ENCODE measurements at places on chromosomes 1 and 21. TPM values are rescaled to one million over a fixed set of nuclear protein-coding genes. Genes with fewer than 3 reads are reported as not detected.

DNA sequence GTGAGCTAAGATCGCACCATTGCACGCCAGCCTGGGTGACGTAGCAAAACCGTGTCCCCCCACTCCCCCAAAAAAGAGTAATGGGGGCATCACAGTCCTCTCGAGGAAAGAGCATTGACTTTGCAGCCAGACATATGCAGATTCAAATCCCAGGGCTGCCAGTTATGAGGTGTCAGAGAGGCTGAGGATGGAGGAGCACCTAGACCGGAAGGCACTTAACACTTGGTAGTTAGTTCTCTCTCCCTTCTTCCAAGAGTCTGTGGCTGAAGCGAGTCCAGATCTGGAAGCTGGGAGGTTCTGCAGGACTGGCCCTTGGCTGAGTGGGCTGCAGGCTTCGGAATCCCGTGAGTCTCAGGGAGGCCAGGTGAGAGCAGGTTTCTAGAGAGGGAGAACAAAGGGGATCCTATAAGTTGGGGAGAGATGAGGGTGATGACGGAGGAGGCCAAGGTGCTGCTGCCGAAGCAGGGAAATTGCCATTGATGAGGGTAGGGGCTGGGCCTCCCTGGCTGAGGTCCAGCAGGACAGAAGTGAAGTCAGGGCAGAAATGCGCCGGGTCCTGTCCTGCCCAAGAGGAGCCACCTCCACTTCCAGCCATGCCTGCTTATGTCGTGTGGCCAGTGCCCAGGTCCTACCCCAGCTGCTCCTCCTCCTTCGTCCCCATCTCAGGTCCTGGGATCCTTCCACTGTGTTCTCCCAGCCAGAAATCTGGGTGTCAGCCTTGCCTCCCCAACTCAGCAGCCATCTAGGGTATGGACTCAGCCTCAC is 13.3 kb upstream of the SPOCD1 start:
- DNase-seq = no peak

DNA sequence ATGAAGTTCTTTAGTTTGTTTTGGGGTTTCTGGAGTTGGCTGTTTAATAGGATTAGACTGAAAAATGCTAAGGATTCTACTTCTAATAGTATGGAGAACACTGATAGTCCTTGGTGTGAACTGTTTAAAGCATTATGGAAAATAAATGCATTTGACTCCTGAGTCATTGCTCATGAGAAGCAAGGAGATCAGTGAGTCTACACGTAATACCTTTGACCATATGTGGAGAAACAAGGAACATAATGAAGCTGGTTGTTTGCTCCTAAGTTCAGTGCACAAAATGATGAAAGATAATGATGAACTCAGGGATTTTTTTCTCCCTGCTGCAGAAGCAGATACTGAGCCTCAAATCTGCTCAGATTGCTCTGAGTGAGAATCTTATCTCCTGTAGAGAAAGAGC is 158.9 kb upstream of the COL11A1 start:
- no peak for DNase-seq

GRCh38 chr1:13813398-13814012 is 113.5 kb downstream of the PRDM2 start:
- DNase-seq = no peak

GRCh38 chr1:211551638-211552460 is 27.1 kb downstream of the SLC30A1 start:
- no peak for DNase-seq

DNA sequence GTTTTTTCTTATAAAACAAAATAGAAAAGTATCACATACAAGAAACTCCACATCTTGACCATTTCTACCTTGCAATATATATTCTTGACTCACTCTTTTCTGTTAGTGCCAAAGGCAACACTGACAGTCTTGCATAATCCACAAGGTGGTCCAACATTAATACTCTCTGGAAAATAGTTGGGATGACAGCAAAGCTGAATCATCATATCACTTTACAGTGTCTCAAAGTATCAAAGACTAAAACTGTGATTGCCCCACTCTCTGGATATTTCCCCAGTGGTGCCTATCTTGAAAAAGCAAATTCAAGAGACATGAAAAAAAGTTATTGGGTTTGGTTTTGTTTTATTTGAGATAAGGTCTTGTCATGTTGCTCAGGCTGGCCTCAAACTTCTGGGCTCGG is 14.6 kb upstream of the TGFBR3 start:
- no peak for DNase-seq

DNA sequence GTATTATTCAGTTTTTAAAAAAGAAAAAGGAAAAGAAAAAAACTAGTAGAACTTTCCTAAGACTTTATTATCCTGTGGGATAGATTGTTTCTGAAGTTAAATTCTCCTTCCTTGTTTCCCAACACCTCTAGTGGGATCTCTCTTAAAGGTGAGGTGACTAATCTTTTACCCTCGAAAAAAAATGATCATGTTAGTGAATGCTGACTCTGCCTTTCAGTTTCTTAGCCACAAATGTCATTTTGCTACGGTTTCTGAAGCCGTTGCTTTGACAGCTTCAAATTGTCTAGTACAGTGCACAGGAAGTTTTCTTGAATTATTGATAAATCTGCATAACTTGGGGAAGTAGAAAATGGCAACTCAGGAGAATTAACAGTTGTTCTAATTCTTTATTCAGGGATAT is 13.0 kb upstream of the NEK7 start:
- DNase-seq = no peak

DNA sequence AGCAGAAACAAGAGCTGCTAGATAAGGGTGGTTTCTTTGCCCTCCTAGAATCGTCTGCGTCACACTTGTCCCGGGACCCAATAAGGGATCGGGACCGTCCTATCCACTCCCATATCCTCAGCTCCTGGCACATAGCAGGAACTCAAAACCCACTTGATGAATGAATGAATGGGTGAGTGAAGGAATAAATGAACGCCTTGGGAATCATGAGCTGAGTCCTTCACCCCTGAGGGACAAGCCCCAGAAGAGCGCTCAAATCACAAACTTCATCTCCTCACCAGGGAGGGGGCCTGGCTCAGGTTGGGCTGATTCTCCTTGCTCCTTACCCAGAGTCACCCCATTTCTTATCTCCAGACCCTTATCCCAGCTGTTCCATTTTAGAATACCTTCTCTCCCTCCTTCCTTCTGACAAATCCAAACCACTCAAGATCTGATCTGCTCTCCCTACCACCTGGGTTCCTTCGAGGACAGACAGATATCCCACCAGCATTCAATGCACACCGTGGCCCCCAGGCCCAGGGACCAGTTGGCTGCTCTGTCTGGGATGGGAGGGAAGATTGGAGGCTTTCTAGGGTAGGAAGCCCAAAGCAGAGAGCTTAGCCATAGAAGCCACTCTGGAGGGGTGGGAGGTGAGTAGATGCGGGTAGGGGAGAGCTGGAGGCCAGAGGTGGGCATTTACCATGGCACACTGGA is 643 bp upstream of the MOB3C start:
- DNase-seq = no peak

GRCh38 chr1:109516872-109517271 is 7.3 kb upstream of the AMIGO1 start:
- DNase-seq = no peak

DNA sequence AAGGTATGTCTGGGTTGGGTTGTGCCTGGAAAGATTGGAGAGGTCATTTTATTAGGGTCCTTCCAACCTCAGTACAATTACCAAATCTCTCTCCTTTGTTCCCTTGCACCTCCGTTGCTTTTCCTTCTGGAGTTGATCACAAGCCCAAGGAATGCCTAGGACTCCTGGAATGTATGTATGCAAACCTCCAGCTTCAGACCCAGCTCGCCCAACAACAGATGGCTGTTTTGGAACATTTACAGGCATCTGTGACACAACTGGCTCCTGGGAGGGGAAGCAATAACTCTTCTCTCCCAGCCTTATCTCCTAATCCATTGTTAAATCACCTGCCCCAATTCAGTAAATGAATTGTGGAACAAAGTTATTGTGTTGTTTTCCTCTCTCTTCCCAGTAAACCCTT is 8.3 kb downstream of the TSACC start:
- no peak for DNase-seq

The HMCN1 gene
- total RNA-seq = 3.3 TPM

The MEX3A gene
- total RNA-seq = 0.77 TPM

The SH2D2A gene
- not detected for total RNA-seq

The TMEM51 gene
- 45.0 TPM for total RNA-seq

The GNAT2 gene
- not detected for total RNA-seq

The CRABP2 gene
- total RNA-seq = 14.3 TPM

The RIPK4 gene
- total RNA-seq = not detected

The LHX8 gene
- 0.48 TPM for total RNA-seq

Measured in uterus (tissue), 4 donors.